Cardiac muscle cell (in vitro differentiated cells and primary cell): ENCODE measurements at places on chromosomes 6 and 20.
A peak's percentile ranks its signal among the peaks of the same experiment; 100 is the strongest.

- DNase-seq = no peak
Measured at GRCh38 chr20:11952639-11953038, 34.9 kb downstream of the BTBD3 start.

GRCh38 chr20:59412875-59413284, 112.5 kb downstream of the EDN3 start:
- peak; percentile 69 for DNase-seq

DNA sequence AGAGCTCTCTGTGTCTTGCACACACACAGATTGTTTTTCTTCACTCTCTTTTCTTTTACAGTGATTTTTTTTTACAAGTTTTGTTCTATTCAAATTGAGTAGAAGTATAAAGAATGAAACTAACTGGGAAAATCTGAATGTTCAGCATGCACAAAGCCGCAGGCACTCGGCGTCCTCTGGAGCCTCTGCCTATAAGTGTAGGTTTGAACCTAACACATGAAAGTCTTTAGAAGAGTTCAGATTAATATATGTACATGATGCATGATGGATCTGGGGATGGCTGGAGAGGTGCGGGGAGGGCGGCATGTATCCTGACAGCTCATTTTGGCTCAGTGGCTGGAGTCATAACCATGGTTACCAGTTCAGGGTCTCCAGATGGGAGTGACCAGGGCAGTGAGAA, 301.1 kb upstream of the CDH4 start:
- DNase-seq = no peak

DNA sequence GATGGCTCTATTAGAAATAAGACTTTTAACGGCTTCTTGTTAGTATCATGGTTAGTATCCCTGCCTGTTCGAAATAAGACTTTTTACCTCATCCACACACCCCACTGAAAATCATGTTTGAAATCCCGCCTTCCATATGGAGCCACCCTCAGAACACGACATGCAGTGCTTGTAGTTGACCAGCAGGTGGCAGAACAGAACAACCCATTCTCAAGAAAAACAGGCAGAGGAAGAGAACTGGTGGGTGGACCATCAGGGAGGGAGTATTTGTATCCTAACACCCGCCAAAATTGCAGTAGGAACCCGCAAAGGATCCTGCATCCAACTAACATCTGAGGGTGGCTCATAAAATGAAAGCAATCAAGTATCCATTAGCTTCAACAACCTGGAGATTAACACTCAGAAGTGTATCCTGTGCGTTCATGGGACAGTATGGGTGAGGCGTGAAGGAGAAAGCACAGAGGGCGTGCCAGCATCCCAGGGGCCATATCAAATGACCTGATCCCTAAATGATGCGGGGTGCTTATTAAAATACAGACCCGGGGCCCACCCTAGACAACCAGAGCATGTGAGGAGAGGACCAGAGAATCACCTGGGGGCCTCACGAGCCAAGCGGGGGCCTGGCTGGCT, 89.6 kb upstream of the NHSL1 start:
- DNase-seq = peak; percentile 88

DNA sequence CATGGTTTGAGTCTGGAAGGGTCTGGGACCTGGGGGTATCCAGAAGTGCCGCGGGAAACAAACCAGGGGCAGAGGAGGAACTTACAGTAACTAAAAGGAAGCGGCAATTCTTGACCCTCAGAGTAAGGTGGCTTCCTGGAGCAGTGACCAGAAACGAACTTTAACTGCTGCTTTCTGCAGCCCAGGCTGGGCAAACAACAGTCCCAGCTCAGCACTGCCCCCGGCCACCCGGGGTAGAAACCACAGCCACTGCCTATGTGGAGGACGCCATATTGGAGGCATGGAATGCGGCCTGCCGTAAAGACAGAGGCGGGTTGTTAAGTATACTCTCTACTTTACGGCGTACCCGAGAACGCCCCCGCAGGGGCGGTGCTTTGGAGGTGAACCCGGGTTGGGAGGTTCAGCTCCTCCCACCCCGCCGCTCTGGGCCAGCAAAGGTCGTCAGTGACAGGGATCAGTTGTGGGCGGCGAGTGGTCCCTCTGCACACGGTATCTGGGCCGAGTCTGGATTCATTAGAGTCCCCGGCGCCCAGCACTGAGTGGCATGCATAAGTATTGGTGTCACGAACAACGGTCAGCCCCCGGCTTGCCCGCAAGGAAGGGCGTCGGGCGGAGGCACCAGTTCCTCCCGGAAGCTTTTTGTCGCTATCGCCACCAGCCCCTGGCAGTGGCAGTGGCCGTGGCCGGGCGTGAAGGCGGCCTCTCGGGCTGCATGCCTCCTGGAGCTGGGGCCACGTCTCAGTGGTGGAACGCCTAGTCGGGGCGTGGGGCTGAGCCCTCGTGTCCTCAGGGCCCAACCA, at the start of gene PDSS2:
Gene PDSS2, minus strand, starts transcription at position 282 of the 800 bp plus-strand sequence. Its CDS starts 279 bp downstream, at position 3.
- peak; percentile 97 for DNase-seq

GRCh38 chr6:170182093-170182780, 108.6 kb downstream of the DLL1 start:
- no peak for DNase-seq

DNA sequence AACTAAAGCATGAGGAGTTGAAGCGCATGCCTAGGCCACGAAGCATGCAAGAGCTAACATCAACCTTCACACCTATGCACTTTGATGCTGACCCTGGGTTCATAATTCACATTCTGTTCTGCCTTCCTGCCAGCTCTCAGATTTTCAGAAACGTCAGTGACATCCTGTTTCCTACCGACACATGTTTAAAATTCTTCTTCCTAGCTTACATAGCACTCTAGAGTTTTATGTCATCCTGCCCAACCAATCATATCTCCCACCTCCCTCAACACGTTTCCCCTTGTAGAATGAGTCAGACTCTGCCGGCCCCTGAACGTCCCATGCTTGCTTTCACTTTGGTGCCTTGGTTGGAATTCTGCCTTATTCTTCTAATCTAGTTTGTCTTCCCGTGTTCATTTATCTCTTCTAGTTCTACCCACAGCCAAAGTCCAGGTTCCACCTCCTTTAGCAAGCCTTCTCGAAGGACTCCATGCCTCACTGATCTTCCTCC, 97.2 kb upstream of the MAP7 start:
- peak; percentile 94 for DNase-seq

DNA sequence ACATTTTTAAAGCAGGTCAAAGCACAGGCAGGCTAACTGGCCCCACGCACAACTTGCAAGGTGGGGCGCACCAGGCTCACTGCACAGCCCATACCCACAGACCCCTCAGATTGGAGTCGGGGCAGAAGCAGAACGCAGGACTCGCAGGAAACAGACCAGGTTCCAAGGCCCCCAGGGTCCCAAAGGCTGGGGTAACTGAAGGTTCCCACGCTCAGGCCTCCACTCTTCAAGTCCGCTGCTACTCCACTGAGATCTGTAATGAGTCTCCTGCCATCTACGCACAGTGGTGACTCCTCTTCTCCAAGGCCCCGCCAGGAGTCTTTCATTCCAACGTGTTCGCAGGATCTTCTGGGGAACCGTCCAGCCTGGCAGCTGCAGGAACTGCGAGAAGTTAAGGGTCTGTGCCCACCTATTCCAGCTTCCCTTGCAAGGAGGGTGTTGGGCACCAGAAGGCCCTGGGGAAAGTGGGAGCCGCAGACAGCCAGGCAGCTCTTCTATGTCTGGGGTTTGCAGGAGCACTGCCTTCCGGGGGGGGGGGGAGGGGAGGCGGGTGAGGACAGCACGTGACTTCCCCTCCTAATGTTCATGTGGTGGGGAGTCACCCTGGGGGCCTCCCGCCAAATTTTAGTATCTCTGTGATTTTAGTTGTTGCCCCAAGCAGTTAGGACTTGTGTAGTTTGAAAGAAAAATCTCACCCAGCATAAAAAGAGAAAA, 2.0 kb upstream of the TAF4 start:
- peak; percentile 17 for DNase-seq

GRCh38 chr6:116767715-116768114, 2.2 kb upstream of the FAM162B start:
- DNase-seq = no peak

DNA sequence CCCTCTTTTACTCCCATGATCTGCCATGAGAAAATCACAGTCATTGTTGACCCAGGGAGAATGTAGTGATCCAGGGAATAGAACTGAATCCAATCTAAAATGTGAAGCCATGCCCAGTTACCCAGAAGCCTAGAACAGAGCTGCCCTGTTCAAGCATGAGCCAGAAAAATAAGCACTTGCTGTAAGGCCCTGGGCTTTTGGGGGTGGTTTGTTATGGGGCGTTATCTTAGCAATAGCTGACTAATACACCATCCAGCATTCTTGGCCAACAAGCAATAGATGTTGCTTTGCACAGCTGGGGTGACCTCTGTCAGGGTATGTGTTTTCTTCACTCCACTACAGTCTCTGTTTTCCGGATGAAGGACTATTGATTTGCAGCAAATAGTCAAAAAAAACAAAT, 120.4 kb downstream of the ZFP64 start:
- DNase-seq = no peak

DNA sequence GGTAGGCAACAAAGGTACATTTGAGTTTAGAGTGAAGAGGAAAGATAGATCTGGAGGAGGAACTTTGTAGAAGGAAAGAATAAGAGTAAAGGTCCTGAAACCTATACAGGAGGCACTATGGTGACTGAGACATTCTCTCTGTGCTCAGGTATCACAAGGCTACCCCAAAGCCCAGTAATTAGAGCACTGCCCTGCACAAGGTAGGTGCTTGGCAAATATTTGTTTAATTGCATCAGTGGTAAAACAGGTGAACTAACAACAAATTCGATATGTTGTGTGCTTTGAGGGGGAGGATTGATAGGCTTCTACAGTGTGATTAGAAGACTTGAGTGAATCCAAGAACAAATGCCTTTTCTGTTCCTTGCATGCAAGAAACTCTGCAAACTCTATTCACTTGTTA, 6.8 kb upstream of the TSHZ2 start:
- no peak for DNase-seq

GRCh38 chr6:30453508-30454116, 35.7 kb upstream of the HLA-E start:
- DNase-seq = peak; percentile 89

GRCh38 chr6:84453499-84453898, 226.1 kb upstream of the CEP162 start:
- DNase-seq = peak; percentile 28

DNA sequence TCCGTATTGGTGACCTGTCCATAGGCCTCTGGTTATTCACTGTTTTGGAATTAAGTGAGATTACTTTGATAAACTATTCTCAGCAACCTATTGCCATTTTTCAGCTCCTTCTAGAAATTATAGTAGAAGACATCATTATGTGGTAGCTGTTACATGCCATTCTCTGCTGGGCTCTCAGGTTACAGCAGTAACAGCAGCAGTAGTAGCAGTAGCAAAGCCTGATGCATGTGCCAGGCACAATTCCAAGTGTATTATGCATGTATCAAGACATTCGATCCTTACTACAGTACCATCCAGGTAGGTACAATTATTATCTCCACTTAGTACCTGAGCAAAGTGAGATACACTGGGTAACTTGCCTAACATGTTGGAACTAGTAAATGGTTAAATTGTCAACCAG, 74.3 kb downstream of the RPS12 start:
- DNase-seq = no peak

DNA sequence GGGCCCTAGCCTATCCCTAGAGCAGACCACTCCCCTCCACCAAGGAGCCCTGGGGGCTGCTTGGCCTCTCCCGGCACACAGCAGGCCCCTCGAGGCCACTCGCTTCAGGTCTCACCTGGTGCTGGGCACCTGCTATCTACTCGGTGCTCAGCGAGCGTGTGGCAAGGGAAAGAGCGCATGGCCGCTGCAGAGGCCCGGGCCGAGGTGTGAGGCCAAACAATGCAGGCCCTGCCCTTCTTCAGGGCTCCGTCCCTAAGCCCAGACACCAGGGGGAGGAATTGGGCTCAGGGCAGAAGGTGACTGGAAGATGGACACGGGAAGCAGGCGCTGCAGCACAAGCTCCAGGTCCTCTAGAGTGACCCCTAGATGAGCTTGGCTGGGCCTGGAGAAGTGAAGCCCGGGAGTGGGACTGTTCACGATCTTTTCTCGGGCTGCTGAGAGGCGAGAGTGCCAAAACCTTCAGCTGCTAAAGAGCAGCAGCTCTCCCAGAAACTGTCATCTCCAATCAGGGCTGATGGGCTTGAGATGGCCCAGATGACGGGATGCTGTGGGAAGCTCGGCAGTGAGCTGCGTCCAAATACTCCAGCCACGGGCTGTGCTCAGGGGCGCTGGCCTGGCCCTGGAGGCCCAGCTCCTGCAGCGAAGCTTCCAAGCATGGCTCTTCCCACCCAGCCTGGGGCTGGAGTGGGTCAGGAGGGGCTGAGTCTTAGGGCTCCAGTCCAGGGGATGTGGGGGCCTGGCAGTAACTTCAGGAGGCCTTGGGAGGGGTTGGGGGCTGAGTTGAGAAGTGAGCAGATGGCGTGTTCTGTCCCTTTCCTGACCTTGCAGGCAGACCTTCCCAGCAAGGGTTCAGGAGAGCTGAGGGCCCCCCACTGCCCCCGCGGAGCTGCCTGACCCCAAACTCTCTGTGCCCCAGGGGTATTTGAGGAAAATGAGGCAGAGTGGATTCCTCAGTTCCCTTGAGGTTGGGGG, 43.7 kb downstream of the APCDD1L start:
- peak; percentile 78 for DNase-seq

DNA sequence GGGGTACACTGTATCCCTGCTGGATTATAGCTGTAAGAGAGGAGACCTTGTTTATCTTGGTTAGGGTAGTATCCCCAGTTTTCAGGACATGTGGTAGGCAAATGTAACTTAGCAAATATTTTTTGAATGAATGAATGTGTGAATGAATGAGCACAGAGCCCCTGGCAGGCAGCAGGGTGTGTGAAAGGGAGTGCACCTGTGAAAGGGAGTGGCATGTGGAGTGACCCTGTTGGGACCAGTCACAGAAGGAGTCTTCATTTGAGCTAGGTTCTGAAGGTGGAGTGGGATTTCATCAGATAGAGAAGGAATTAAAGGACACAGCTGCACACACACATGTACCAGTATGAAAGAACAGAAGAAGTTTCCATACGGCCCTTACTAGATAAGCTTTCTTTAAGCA, 4.9 kb downstream of the SMAP1 start:
- no peak for DNase-seq

GRCh38 chr20:63641792-63642523, 11.3 kb downstream of the STMN3 start:
- DNase-seq = peak; percentile 92

DNA sequence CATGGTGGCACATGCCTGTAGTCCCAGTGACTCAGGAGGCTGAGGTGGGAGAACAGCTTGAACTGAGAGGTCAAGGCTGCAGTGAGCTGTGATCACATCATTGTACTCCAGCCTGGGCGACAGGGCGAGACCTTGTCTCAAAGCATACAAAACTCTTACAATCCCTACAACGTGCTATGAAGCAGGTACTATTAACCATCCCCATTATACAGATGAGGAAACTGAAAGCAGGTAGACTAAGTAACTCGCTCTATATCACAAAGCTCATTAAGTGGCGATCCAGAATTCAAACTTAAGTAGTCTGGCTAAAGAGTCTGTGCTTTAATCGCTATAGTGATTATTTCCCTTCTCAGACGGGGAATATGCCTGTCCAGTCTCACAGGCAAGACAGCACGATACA, 54.7 kb downstream of the CDK19 start:
- no peak for DNase-seq

- no peak for DNase-seq
Measured at GRCh38 chr6:170124836-170125235, 166.0 kb downstream of the DLL1 start.

GRCh38 chr6:121837545-121838229, 402.2 kb downstream of the GJA1 start:
- DNase-seq = no peak

- DNase-seq = no peak
Measured at GRCh38 chr20:36644032-36644705, 1.8 kb downstream of the SLA2 start.

GRCh38 chr6:44685213-44685612, 297.7 kb downstream of the CDC5L start:
- DNase-seq = no peak

- peak; percentile 94 for DNase-seq
Measured at GRCh38 chr6:3176562-3177355, 19.4 kb upstream of the TUBB2A start.
